Activated CD4-positive, alpha-beta T cell treated with anti-CD3 and anti-CD28 coated beads, Interleukin-2, amount 50 U/mL, for 16 hours (primary cell): ENCODE measurements at places on chromosomes 5 and 9.

- DNase-seq = no peak
Measured at GRCh38 chr5:76765249-76765648, 49.3 kb downstream of the F2R start.

DNA sequence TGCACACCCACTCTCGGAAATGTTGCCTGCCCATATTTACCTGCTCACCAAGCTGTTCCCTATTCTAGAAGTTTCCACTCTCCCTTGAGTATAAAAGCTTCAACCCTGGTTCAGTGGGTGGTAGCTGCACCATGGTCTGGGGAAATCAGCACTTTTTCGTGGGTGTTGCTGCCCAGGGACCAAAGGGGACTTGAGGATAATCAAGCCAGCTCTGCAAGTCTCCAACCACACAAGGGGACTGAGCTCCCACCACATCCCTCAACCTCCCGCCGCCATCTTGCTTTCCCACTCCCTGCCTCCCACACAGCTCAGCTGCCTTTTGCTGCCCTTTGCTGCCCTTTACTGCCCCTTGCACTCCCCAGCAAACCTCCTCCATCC, 210.0 kb downstream of the AUH start:
- DNase-seq = no peak

DNA sequence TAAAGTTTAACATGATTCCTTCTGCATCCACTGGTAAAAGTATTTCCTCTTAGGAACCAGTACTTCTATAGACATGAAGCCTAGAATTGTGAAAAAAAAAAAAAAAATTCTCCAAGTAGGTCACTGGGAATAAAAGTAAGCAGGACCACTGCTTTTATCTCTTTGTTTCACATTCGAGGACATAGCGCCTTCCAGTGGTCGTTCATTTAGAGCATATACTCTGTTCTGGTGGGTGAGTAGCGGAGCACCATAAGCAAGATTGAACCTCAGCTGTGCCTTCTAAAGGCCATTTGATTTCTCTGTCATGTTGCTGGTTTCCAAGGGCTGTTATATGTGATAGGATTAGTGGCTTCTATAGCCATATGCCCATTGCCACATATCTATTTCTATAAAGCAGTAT, 393.1 kb downstream of the TMEM232 start:
- DNase-seq = no peak

GRCh38 chr5:10635867-10636350, 72.0 kb downstream of the ANKRD33B start:
- no peak for DNase-seq

DNA sequence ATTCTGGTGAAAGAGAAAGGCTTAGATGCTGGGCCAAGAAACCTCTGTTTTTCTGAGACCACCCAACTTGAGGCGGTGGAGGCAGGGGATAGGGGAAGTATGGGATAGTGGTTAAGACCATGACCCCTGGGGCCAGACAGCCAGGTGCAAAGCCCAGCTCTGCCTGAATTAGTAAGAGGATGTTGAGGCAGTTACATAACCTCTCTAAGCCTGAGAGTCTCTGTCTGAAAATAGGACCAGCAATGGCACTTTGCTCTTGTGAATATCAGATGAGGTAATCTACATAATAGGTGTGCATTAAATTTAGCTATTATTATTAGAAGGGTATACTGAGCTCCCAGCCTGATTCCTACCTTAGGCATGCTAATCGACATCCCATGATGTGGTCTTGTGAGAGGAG, 68.2 kb downstream of the DOCK2 start:
- DNase-seq = no peak

DNA sequence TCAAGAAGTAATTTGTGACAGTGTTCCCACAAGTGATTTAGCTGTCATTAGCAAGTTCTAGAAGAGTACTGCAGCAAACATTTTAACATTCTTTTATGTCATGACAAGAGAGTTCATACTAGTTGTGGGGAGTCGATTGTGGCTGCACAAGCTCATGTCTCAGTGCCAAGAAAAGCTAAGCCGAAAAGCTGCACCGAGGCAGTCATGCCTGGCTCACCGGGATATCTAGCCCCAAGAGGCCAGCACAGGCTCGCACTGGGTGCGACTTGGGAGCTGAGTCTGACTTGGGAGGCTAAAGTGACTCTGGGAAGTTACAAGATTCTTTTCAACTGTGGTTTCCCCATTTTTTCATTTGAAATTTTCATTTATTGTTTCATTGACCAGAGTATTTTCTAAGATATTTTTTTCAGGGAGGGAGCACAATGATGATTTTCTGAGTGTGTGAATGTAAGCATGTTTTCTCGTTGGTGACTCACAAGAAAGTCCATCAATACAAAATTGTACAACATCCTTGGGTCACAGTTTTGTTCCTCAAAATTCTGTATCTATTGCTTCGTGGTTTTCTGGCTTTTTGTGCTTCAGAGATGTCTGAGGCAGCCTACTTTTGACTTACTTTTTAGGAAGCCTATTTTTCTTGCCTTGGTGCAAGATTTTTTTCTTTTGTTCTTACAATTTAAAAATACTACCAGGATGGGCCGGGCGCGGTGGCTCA, 18.7 kb downstream of the CAST start:
- no peak for DNase-seq

DNA sequence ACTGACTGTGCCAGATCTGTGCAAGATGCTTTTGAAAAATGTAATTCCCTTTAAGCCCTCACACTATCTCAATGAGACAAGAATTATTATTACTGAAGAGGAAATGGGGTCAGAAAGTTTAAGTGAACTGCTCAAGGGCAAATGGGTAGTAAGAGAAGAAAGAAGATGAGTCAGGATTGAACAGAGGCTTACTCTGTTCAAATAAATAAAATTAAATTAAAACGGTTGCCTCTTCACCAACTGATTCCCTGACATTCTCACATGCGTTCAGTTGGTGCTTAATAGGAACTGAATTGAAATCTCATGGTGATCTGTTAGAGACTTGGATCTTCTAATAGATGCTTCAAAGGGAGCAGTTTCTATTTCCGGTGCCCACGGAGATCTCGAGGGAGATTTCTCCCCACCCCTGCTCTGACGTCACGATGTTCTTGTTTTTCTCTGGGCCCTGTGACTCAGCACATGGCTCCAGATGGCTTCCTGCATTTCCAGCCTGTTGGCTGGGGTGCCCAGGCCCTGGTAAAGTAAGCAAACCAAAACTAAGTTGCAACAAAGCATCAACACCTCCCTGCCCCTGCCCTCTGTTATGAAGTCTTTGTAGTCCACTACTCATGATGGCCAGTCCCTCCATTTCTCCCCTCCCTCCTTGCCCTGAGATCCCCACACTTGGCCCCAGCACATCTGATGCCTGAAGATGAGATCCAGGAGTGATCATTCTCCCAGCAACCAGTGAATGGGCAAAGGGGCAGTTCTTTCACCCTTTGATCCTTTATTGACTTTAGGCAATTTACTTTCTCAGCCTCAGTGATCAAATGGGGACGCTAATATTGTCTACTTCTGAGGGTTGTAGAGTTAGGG, 106.1 kb upstream of the CPEB4 start:
- peak; percentile 21 for DNase-seq

- no peak for DNase-seq
Measured at GRCh38 chr9:101707721-101708120, 30.7 kb downstream of the GRIN3A start.

DNA sequence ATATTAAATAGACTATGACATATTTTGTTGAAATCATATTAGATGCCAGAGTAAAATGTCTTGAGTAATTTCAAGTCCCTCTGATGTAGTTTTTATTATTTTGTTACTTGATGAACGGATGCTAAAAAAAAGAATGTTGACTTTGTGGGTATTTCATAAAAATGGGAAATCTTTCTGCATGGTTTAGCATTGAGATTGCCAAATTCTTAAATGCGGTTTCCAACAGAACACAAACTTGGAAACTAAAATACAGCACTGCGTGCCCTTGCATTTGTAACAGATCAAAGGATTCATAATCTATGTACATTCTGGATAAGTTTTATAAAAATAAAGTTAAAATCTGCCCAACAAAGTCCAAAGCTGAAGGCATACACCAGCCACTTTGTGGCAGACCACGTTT, 425.5 kb upstream of the DAB2 start:
- no peak for DNase-seq

DNA sequence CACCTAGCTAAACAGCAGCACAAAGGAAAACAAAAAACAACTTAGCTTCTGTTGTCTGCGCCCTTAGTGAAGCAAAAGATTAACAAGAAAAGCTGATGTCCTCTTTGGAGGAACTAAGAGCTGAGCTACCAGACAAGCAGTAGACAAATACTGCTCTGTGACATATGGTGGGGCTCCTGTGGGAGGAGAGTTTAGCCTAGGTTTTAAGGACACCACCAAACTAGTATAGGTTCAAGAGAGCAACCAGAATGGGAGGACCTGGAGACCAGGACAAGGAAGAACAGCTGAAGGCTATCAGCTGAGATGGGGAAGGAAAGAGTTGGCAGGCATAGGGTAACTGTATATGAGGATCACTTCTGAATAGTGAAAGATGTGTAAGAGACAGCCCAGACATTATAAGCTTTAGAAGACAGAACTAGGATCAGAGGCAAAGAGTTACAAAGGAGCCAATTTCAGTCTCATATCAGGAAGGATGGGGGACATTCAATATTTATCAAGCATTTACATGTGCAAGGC, 27.2 kb downstream of the FBXW2 start:
- no peak for DNase-seq

DNA sequence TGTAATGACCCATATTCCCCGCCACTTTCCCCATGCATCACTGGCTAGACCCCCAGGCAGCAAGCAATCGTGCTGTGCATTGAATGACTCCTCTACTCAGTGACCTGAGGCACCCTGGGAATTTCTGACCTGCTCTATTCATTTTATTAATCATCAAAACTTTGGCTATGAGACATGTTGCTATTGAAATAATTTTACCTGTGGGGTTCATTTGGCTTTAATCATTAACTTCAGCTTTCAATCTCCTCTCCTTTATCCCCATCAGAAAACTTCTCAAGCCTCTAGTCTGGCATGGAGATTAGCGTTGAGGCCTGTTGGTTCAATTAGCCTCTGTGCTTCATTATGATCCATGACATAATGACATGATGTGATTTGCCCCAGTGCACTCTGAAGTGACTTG, 429.0 kb downstream of the ZNF608 start:
- DNase-seq = no peak

DNA sequence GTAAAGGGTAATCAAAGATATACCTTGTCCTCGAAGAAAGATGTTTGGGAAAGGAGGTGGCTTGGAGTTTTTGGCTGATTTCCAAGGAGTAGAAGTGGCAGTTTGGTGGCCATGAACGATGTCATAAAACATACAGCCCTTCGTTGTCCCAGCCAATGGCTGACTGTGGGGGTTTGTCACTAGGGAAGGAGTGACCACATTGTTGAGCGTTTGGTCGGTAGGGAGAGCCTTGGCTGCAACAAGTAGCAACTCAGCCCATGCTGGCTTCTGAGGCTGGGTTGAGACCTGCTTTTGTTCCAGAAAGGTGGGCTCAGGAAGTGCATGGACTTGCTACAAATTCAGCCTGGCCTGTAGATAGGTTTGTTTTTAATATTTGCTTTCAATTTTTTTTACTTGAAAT, 128.3 kb downstream of the BOD1 start:
- DNase-seq = no peak

- no peak for DNase-seq
Measured at GRCh38 chr5:45385321-45386058, 310.7 kb downstream of the HCN1 start.

GRCh38 chr9:7901621-7902020, 102.0 kb upstream of the DMAC1 start:
- no peak for DNase-seq

GRCh38 chr5:67660149-67660548, 463.6 kb upstream of the CD180 start:
- no peak for DNase-seq

GRCh38 chr9:99026956-99027298, 78.0 kb upstream of the TGFBR1 start:
- no peak for DNase-seq

DNA sequence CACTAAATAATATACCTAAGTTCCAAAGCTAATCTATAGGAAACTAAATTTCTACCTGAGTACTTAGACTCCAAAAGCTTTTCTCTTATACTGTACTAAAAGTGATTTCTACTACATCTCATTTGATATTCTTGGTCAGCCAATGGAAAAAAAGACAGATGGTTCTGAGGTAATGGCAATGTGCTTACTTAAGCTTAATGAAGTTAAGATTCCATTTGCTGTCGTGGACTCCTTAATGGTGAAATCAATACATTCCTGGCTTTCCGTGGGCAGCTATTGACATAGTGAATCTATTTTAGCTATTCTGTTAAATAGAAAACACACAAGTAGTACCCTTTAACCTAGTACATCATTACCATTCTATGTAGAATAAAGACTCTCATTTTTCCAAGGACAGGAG, 1825.6 kb upstream of the CDH9 start:
- no peak for DNase-seq

GRCh38 chr9:20528253-20528652, 94.0 kb downstream of the MLLT3 start:
- DNase-seq = no peak

GRCh38 chr5:174259696-174260420, 214.4 kb downstream of the NSG2 start:
- DNase-seq = no peak

GRCh38 chr5:36641431-36641830, 35.0 kb downstream of the SLC1A3 start:
- DNase-seq = no peak

DNA sequence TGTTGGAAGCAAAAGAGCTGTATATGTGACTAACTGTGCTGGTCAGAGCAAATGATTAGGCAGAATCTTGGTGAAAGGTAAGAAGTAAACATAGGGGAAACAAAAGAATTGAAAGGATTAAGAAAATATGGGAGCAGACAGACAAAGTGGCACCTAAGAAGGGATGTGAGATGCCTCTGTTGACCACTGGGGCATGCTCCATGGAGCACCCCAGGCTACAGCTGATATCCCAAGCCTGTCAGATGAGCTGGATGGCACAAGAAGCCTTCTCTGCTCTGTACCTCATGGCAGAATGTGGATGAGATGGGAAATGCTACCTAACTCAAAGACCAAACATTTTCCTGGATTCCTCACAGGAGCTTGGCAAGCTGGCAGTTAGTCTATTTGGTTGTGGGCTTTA, 89.3 kb upstream of the SLIT3 start:
- no peak for DNase-seq

DNA sequence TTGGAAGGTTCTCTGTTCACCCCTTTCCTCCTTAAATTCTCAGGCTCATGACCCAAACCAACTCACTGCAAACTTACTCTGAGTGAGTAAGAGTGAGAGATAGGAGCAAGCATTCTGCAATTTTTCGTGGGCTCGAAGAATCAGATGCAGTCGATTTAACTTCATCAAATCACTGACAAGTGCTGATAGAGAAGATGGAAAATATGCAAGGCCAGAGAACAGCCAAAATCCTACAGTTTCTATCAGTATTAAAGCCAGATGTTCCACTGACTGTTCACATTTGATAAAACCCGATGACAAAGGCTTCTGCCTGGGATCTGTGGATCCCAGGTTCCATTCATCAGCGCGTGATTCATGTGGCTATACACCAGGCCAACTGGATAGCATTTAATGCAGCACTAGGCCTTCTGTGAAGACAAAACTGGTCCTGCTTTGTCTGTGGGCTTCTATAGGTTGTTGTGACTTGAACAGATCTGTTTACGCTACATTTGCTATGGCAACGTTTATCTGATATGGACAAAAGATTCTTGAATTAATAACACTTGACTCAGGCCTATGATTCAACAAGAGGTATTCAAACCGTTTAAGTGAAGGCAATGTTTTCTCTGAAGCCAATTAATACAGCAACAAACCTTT, 251.2 kb downstream of the NFIB start:
- no peak for DNase-seq

- no peak for DNase-seq
Measured at GRCh38 chr9:95118596-95118995, 198.9 kb downstream of the FANCC start.
